ENCODE measurements at places on chromosomes 7 and 10. TPM values are rescaled to one million over a fixed set of nuclear protein-coding genes. Genes with fewer than 3 reads are reported as not detected.

FXYD4 gene
- not detected for total RNA-seq

KIAA1549 gene
- total RNA-seq, result 3.6 TPM

LZTS2 gene
- 130 TPM for total RNA-seq

LSM5 gene
- 15.2 TPM for total RNA-seq

CALHM3 gene
- not detected for total RNA-seq

PNLIPRP1 gene
- not detected for total RNA-seq

ANKRD2 gene
- 0.32 TPM for total RNA-seq

LRRC17 gene
- total RNA-seq, result 4.9 TPM

SEMA3E gene
- 0.49 TPM for total RNA-seq

MYO1G gene
- total RNA-seq, result 0.12 TPM

MMRN2 gene
- 1.6 TPM for total RNA-seq

THSD7A gene
- total RNA-seq, result 0.49 TPM

FLNC gene
- 107 TPM for total RNA-seq

CPA4 gene
- 6.8 TPM for total RNA-seq

PPP1R17 gene
- total RNA-seq, result not detected

AGR3 gene
- not detected for total RNA-seq

JCAD gene
- 40.7 TPM for total RNA-seq

GATA3 gene
- not detected for total RNA-seq

PAPOLB gene
- 0.16 TPM for total RNA-seq

OR2A25 gene
- total RNA-seq, result not detected

ANKRD61 gene
- 0.16 TPM for total RNA-seq

C10orf53 gene
- not detected for total RNA-seq

SUGCT gene
- 14.1 TPM for total RNA-seq

ANKRD22 gene
- 0.16 TPM for total RNA-seq

NUTM2E gene
- total RNA-seq, result not detected

C10orf67 gene
- total RNA-seq, result 0.16 TPM

FOXK1 gene
- total RNA-seq, result 31.9 TPM

RBM48 gene
- total RNA-seq, result 7.8 TPM

NUTM2A gene
- total RNA-seq, result 0.49 TPM

ANXA8 gene
- 1.1 TPM for total RNA-seq

PWWP2B gene
- 26.3 TPM for total RNA-seq

SLC29A4 gene
- 1.5 TPM for total RNA-seq

TPST1 gene
- total RNA-seq, result 109 TPM

CHCHD3 gene
- total RNA-seq, result 72.6 TPM

RBP4 gene
- total RNA-seq, result 0.85 TPM

EPO gene
- total RNA-seq, result not detected

IKZF1 gene
- total RNA-seq, result not detected

AGBL3 gene
- total RNA-seq, result 1.3 TPM

TMEM176B gene
- total RNA-seq, result 0.97 TPM

CFAP69 gene
- 6.1 TPM for total RNA-seq

SORBS1 gene
- 0.49 TPM for total RNA-seq

CALML3 gene
- total RNA-seq, result 0.12 TPM

LRIT1 gene
- total RNA-seq, result not detected

GCK gene
- 0.36 TPM for total RNA-seq

PSPH gene
- 39.4 TPM for total RNA-seq

CACNA2D1 gene
- total RNA-seq, result 34.0 TPM

HABP2 gene
- not detected for total RNA-seq

ZRANB1 gene
- total RNA-seq, result 29.2 TPM

TCAF2 gene
- 7.6 TPM for total RNA-seq
